SK-N-MC (cell line): ENCODE measurements at places on chromosomes 7 and 10.

- DNase-seq: no peak
These were observed 40.9 kb upstream of the ATOH7 start for GRCh38 chr10:68272833-68273232.

GRCh38 chr7:99558306-99559174, at the start of gene ZNF655:
Gene ZNF655, plus strand, starts transcription at chr7:99558642. Its CDS starts 1,918 bp downstream, at chr7:99560560.
- peak; percentile 72 for DNase-seq

DNA sequence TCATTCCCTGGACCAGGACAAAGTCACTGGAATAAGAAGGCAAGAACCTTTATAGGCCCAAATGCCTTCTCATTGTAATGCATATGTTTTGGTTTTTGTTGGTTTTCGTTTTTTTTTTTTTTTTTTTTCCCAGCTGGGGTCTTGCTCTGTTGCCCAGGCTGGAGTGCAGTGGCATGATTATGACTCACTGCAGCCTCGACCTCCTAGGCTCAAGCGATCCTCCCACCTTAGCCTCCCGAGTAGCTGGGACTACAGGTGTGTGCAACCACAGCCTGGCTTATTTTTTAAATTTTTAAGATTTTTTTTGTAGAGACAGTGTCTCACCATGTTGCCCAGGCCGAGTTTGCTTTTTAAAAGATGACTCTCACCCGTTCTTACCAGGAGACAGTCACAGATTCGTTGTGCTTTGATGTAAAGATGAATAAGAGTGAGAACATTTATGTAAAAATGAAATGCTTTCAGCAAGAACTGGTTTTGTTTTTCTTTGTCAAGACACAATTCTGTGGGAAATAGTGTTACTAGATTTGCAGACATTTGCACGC, 7.6 kb downstream of the IQCE start:
- no peak for DNase-seq

GRCh38 chr10:107357033-107357432, 192.5 kb upstream of the SORCS1 start:
- no peak for DNase-seq
